ENCODE measurements at places on chromosomes 13 and 19.
A peak's percentile ranks its signal among the peaks of the same experiment; 100 is the strongest.

DNA sequence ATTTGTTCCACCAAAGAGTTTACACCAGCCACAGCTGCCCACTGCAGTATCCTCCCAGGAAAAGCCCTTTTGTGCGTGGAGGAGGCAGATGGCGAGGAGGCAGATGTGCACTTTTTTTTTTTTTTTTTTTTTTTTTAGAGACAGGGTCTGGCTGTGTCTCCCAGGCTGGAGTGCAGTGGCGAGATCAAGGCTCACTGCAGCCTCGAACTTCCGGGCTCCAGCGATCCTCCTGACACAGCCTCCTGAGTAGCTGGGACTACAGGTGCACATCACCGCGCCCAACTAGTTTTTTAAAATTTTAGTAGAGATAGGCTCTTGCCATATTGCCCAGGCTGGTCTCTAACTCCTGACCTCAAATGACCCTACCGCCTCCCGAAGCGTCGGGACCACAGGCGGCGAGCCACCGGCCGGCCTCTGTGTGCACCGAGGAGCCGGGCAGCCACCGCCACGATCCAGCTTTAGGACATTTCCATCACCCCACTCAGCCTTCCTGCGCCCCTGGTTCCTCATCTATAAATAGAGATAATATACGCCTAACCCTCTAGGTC, 563 bp upstream of the PDCD5 start:
- no peak for DNase-seq

DNA sequence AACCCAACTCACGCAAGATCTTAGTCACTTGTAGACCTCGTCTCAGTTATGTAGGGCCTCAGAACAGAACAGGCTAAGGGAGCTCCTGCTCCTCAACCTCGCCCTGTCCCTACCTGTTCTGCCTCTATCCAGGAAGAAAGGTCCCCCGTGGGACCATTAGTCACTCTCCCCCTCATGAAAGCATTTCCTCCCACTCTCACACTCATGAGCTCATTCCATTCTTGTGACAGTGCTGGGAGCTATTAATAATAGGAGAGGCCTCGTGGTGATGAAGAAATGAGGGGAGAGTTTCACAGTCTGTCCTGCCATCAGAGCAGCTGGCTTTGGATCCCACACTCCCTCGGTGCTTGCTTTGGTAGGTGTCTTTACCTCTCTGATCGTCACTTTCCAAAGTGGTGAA, 10.2 kb downstream of the PPP2R1A start:
- peak; percentile 57 for DNase-seq

DNA sequence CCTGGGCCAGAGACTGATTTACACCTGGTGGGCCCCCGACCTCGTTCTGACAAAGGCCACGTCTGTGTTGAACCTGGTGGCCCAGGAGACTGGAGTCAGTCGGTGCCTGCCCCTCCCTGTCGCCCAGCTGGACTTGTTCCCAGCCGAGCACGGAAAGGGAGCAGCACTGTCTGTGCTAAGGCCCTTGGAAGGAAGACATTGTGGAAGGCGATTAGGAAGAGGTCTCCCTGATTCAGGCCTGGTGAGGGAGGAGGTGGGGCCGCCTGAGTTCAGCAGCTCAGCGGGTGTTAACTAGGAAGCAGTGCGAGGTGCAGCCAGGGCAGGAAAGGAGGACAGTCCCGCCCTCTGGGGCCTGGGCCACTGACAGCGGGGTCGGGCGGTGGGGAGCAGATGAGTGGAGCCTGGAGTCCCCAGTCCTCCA, 64.7 kb downstream of the GPR12 start:
- no peak for DNase-seq

DNA sequence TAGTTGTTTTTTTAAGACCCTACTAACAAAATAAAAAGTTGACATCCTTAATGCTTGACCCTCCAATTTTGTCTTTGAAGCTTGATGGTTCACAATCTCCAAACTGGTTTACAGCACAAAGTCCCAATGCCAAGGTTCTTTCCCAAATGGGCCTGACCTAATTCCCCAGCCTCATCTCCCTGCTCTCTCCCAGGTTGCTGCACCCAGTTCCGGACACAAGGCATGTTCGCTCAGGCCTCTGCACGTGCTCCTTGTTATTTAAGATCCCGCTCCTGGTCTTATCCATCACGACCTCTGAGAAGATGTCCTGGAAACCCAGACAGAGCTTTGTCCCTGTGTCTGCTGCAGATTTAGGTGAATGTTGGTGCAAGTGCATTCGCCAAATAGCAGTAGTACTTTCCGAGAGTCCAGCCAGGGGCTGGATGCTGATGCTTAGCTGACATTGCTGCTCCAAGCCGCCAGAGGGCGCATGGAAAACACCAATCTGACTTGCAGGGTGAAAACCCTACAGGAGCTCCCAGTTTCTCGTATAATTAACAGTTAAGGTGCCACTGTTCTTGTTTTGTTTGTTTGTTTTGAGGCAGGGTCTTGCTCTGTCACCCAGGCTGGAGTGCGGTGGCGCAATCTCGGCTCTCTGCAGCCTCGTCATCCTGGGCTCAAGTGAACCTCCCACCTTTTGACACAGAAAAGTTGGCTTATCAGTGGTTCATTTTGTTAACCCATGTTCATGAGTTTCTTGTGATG, 18.5 kb downstream of the LYPD3 start:
- peak; percentile 37 for DNase-seq

- no peak for DNase-seq
Observed at GRCh38 chr13:30918662-30919405, 12.8 kb downstream of the MEDAG start.

Data from NCI-H226 (cell line).